Fibroblast of lung (primary cell): ENCODE measurements at places on chromosomes 12 and 14.
A peak's percentile ranks its signal among the peaks of the same experiment; 100 is the strongest.

DNA sequence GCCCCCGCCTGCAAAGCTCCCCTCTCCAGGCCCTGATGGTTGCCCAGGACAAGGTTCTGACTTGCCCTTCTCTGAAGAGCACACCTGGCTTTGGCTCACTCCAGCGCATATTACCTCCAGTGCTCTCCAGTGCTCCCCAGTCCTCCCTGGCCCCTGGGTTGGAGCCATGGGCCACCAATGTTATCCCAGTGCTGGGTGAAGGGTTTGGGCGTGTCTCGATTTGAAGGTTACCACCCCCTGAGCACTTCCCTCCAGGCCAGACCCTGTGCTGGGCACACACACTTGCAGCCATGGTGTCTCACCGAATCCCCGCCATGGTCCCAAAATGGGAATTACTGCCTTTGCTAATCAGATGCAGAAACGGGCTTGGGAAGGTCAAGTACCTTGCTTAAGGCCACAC is 11.1 kb downstream of the RITA1 start:
- no peak for DNase-seq

GRCh38 chr14:104507443-104507842 is 72.1 kb upstream of the C14orf180 start:
- no peak for DNase-seq

GRCh38 chr12:109467978-109468676 is 9.0 kb downstream of the KCTD10 start:
- no peak for DNase-seq

DNA sequence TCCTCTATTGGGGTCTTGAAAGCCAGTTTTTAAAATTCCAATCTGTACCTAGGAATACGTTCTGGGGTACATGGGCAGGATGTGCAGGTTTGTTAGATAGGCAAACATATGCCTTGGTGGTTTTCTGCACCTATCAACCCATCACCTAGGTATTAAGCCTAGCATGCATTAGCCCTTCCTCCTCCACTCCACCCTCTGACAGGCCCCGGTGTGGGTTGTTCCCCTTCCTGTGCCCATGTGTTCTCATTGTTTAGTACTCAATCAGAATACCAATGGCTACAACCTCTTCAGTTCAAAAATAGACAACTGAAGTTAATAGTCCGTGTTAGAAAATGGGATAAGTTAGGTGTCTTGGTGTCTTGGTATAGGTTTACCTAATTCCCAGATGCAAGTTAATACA is 3.4 kb downstream of the NTS start:
- DNase-seq: no peak

DNA sequence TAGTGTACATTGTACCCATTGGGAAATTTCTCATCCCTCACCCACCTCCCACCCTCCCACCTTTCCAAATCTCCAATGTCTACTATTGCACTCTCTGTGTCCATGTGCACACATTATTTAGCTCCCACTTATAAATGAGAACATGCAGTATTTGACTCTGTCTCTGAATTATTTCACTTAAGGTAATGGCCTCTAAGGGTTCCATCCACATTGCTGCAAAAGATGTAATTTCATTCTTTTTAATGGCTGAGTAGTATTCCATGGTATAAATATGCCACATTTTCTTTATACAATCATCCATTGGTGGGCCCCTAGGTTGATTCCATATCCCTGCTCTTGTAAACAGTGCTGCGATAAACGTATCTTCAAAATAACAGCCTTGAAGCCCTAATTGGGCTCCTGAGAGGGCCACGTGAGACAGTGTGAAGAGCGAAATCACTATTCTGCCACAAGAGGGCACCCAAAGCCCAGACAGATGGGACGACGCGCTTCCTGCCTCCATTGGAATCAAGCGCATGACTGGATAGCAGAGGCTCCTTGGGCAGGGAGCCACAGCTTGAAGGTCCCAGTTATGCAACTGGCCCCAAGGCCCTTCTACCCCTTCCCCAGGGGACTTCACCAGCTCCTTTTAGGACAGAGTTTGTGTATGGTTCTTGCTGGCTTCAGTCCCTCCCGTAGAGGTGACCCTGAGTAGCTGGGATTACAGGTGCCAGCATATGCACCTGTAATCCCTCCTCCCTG is 21.3 kb upstream of the CD27 start:
- peak; percentile 93 for DNase-seq
